ENCODE measurements at places on chromosomes 5 and 9.
A peak's percentile ranks its signal among the peaks of the same experiment; 100 is the strongest.

GRCh38 chr5:54844905-54845566 lies 140.4 kb downstream of the ESM1 start:
- no peak for DNase-seq

GRCh38 chr9:70053864-70054263 lies 10.2 kb downstream of the MAMDC2 start:
- DNase-seq = no peak

GRCh38 chr5:152514827-152515397 lies 109.8 kb upstream of the NMUR2 start:
- no peak for DNase-seq

GRCh38 chr5:134018154-134018985 lies 13.6 kb upstream of the VDAC1 start:
- DNase-seq = no peak

DNA sequence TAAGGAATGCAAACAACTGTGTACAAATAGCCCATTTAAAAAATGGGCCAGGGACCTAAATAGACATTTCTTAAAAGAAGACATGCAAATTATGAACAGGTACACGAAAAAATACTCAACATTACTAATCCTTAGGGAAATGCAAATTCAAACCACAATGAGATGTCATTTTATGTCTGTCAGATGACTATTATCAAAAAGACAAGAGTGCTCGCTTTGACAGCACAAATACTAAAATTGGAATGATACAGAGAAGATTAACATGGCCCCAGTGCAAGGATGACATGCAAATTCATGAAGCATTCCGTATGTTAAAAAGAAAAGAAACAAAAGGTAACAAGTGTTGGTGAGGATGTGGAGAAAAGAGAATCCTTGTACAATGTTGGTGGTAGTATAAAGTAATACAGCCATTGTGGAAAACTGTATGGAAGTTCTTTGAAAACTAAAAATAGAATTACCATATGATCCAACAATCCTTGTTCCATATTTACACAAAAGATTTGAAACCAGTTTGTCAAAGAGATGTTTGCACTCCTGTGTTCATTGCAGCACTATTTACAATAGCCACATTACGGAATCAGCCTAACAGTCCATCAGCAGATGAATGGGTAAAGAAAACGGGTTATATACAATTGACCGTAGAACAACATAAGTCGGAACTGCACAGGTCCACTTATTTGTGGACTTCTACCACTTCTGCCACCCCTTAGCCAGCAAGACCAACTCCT lies 47.2 kb upstream of the PCAT7 start:
- DNase-seq = no peak

GRCh38 chr5:150248946-150249345 lies 40.6 kb downstream of the CAMK2A start:
- DNase-seq = no peak

- no peak for DNase-seq
Observed at GRCh38 chr5:150481972-150482406, 25.9 kb upstream of the NDST1 start.

DNA sequence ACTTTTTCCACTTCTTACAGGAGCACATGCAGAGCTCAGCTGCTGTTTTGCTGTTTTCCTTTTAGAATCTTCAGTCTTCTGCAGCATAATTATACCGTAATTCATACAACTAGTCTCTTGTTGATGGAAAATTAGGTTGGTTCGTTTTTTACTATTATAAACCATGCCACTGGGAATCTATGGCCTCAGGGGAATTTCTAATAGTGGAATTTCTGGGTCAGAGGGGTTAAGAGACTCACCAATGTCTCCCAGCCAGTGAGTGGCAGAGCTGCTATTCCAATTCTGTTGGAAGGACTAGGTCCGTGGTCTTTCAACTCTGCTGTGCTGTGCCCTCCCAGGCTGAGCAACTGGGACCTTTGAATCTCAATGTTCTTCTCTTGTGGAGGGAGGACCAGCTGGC lies 282.5 kb downstream of the ZSWIM6 start:
- DNase-seq = no peak

GRCh38 chr5:10756549-10756948 lies 4.5 kb downstream of the DAP start:
- no peak for DNase-seq

- DNase-seq = no peak
Observed at GRCh38 chr5:154199671-154200220, 9.2 kb downstream of the GALNT10 start.

GRCh38 chr9:113349445-113350094 lies at the start of gene BSPRY:
Gene BSPRY (plus strand): TSS chr9:113349541. CDS start chr9:113349580, 39 bp downstream.
- peak; percentile 15 for DNase-seq

DNA sequence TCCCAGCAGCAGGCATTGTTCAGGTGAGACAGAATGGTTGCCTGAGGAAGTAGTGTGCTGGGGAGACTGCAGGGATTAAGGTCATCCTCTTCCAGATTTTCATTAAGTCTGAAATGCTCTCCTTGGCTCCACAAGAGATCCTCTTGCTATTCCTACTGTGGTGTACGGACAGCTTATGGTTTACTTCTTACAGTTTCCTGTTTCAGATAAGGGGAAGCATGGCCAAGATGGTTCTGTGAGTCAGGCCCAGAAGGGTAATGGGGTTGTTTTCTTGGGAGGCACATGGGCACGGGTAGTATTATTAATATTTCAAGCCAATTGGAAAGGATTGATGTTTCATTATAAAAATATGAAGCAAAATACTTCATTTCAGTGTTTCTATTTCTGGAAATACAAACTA lies 42.9 kb downstream of the GLRX start:
- no peak for DNase-seq

DNA sequence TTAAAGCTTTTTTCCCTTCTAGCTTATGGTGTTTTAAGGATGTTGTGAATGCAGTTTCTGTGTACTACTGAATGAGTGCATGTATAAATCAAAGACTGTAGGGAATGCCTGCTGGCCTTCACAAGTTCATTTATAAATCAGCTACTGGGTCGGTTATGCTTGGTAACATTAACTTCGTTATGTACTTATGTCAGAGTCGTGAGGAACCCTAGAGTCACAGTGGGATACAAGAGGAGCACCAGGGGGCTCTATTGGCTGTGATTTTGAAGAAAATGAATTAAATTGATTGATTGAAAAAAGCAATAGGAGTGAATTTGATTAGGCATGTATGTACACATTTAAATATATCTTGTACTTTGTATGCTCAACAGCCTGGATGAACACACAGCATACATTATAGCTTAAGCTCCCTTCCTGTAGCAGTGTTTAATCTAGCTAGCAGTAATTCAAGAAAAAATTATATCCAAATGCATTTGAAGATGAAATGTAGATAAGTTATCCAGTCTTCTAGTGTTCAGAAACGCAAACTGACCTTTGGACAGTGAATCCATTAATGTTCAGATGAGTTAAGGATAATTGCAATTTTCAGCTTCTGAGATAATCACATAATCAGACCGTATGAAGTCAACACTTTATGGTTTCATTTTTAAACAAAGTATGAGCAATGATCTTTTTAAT lies 204.2 kb downstream of the KDM4C start:
- no peak for DNase-seq

- peak; percentile 88 for DNase-seq
Observed at GRCh38 chr5:134555890-134556311, 30.4 kb downstream of the JADE2 start.

DNA sequence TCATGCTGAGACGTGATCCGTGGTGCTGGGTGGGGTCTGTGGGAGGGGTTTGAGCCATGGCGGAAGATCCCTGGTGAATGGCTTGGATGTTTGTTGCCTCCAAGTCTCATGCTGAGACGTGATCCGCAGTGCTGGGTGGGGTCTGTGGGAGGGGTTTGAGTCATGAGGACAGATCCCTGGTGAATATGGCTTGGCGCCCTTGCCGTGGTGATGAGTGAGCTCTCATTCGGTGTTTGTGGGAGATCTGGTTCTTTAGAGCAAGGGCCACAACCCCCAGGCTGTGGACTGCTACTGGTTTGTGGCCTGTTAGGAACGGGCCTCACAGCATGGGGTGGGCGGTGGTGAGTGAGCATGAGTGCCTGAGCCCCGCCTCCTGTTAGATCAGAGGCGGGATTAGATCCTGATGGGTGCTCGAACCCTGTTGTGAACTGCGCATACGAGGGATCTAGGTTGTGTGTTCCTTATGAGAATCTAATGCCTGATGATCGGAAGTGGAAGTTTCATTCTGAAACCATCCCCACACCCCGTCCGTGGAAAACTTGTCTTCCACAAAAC lies 31.2 kb downstream of the NKD2 start:
- no peak for DNase-seq

DNA sequence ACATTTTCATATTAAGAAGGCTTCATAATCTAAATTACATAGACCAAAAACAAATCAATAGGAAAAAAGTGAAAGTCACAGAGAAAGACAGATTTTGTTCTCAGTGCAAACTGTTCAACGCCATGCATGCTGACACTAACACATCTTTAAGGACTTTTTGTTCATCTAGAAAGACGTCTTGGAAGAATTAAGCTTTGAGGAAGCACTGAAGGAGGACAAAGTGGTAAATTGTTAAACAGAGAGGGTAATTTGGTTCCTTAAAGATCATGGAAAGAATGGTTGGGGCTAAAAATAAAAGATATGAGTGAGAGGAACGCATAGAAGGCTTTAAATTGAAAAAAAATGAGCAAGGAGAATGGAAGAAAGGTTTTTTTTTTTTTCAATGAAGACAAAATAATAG lies 9.1 kb downstream of the MEGF9 start:
- DNase-seq = no peak

DNA sequence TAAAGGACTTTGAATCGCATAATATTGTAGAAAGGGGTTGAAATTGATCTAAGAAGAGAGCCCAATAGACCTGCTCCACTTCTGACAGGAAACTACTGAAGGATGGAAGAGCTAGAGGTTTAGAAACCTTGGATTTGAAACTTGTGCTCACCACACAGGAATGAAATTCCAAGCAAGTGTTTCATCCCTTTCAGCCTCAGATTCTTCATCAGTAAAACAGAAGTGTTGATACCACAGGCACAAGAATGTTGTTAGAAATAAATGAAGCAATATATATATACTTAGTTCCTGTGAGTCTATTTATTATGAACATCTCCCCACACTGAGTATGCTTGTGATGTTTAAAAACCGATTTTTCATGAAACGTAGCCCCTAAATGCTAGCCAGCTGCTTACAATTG lies 43.8 kb downstream of the PRRC1 start:
- no peak for DNase-seq

GRCh38 chr9:109506097-109506712 lies 8.1 kb upstream of the PTPN3 start:
- no peak for DNase-seq

DNA sequence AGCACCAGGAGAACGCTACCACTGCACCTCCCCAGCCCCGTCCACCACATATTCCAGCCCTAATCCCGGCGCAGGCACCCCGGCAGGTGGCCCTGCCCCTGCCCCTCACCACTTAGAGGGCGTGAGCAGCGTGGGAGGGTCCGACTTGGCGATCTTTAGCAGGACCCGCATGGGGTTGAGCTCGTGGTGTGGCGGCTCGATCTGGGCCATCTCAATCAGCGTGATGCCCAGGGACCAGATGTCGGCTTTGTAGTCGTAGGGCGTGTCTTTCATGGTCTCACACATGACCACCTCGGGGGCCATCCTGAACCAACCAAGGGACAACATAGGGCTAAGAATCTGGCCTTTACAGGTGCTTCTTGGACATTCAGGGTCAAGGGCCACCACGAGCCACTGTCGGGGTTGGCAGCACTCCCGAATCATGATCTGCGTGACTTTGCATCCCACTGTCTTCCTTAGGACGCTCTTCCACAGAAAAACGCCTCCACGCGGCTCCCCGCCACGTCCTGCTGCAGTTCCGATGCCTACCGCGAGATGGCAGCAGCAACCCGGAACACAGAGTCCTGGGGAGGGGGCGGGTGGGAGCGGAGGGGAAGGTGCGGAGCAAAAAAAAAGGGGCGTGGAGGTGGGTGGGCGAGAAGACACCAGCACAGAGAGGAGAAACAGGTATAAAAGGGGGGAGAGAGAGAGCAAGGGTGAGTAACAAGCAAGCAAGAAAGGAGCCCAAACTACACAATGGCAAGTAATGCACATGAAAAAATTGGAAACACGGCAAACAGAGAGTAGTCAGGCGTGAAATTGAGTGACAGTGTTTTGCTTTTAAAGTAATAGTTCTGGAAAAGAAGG lies 81.3 kb downstream of the STK10 start:
- peak; percentile 76 for DNase-seq

GRCh38 chr9:13942695-13943094 lies 371.2 kb downstream of the NFIB start:
- peak; percentile 11 for DNase-seq

DNA sequence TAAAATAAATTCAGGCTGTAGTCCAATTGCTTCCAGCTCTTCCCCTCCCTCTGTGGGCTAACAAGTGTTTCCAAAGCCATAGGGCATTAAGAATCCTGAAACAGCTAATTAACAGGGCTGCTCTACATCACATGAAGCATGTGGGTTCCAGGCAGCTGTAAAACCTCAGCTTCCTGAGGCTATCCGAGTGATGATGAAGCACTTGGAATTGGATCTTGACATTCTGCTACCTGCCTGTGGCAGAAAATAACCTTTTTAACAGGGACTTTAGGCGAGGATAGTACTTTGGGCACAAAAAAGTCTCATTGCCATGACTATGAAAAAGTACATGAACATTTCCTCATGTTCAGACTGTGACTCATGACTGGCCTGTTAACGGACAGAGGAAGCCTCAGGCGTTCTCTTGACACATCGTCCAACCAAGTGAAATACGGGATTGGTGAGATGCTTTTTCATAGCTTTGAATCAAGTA lies 107.2 kb downstream of the PDE4D start:
- no peak for DNase-seq

- no peak for DNase-seq
Observed at GRCh38 chr9:129270903-129271431, 92.9 kb upstream of the IER5L start.

All from activated naive CD4-positive, alpha-beta T cell treated with Interleukin-2 at 50 U/mL for 16 hours (primary cell).